ENCODE measurements at places on chromosomes 3 and 15.

GRCh38 chr15:94417501-94418293 lies 186.3 kb downstream of the MCTP2 start:
- no peaks in the 10 kb centered on the region for H3K36me3 ChIP-seq
- H3K27ac ChIP-seq: no peak overlapping the region
- no peak overlapping the region for H3K4me3 ChIP-seq
- H3K4me1 ChIP-seq: no peaks in the 10 kb centered on the region
- H3K27me3 ChIP-seq: no peaks in the 10 kb centered on the region

GRCh38 chr15:72117486-72118016 lies 399 bp downstream of the MYO9A start:
- H3K4me3 ChIP-seq: peak overlapping the region; percentile 77
- H3K4me1 ChIP-seq: peaks cover 26% of the 10 kb centered on the region
- DNase-seq: peak; percentile 82
- no peaks in the 10 kb centered on the region for H3K27me3 ChIP-seq
- no peaks in the 10 kb centered on the region for H3K36me3 ChIP-seq

- H3K4me1 ChIP-seq: no peaks in the 10 kb centered on the region
- H3K4me3 ChIP-seq: no peak overlapping the region
- H3K27ac ChIP-seq: no peak overlapping the region
- no peaks in the 10 kb centered on the region for H3K36me3 ChIP-seq
- no peaks in the 10 kb centered on the region for H3K27me3 ChIP-seq
Observed at GRCh38 chr15:96121086-96121920, 209.2 kb upstream of the NR2F2 start.

- no peaks in the 10 kb centered on the region for H3K27me3 ChIP-seq
- no peak overlapping the region for H3K4me3 ChIP-seq
- no peak overlapping the region for H3K27ac ChIP-seq
- DNase-seq: no peak
- H3K4me1 ChIP-seq: no peaks in the 10 kb centered on the region
Observed at GRCh38 chr3:129812589-129812988, 80.9 kb downstream of the TMCC1 start.

GRCh38 chr15:58571491-58571890 lies 139.7 kb downstream of the LIPC start:
- no peaks in the 10 kb centered on the region for H3K27me3 ChIP-seq
- H3K4me3 ChIP-seq: no peak overlapping the region
- H3K4me1 ChIP-seq: no peaks in the 10 kb centered on the region
- no peaks in the 10 kb centered on the region for H3K36me3 ChIP-seq
- DNase-seq: no peak

DNA sequence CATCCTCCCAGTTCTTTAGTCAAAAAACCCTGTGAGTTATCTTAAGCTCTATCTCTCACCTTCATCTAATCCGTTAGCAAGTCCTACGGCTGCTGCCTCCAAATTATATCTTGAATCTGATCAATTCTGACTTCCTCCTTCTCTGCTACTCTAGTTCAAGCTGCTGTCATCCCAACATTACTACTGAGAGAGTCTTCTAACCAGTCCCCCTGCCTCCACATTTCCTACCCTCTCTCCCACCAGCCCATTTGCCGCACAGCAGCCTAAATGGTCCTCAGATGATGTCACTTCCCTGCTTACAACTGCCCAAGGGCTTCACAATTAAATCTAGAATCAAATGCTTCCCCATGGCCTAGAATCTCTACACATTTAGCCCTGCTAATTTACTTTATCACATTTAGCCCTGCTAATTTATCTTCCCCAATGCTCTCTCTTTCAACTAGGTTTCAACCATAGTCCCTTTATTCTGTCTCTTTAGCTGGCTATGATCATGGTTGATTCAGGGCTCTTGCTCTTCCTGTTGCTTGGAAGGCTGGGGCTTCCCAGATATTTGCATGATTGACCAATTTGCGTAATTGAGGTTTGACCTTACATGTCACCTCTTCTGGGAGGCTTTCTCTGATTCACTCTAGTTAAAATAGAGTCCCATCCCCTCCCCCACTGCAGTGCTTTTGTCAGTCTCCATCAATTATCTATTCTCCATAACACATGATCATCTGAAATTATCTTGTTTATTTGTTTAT lies 11.0 kb upstream of the ARL14 start:
- no peaks in the 10 kb centered on the region for H3K36me3 ChIP-seq
- no peaks in the 10 kb centered on the region for H3K27me3 ChIP-seq
- peaks cover 29% of the 10 kb centered on the region for H3K4me1 ChIP-seq
- DNase-seq: peak; percentile 49

GRCh38 chr3:169744366-169745054 lies 20.4 kb downstream of the TERC start:
- H3K36me3 ChIP-seq: no peaks in the 10 kb centered on the region
- peaks cover 2% of the 10 kb centered on the region for H3K27me3 ChIP-seq
- no peaks in the 10 kb centered on the region for H3K4me1 ChIP-seq

DNA sequence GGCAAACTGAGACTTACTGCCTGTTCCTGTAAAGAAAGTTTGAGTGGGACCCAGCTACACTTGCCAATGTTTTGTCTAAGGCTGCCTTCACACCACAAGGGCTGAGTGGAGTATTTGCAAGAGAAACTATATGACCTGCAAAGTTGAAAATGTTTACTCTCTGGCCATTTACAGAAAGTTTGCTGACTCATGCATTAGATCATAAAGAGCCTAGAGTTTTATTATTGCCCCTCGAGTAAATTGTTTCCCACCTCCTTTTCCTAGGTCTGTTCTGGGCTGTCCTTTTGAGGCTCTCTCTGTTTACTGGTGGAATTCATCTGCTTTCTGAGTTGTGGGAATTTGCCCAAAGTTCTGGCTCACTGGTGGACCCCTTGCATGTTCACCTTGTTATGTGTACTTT lies 6.7 kb upstream of the PROK2 start:
- H3K27me3 ChIP-seq: peaks cover 11% of the 10 kb centered on the region
- H3K4me1 ChIP-seq: no peaks in the 10 kb centered on the region
- H3K36me3 ChIP-seq: no peaks in the 10 kb centered on the region
- H3K27ac ChIP-seq: no peak overlapping the region
- no peak overlapping the region for H3K4me3 ChIP-seq

DNA sequence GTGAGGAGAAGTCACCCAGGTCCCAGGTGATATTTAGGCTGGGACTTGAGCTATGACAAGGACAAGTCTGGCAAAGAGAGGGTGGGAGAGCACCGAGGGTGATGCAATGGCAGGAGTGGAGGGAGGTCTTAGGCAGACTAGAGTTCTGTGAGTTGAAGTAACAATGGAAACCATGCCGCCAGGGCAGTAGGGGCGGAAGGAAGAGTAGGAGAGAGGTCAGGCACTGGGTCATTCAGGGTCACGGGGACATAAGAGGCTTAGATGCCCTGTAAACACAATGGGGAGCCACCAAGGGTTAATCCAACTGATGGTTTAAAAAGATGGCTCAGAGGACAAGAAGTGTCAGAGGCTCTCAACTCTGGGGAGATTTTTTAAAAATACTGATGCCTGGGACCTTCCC lies 199.7 kb upstream of the LRTM1 start:
- no peak for DNase-seq
- no peaks in the 10 kb centered on the region for H3K36me3 ChIP-seq
- no peaks in the 10 kb centered on the region for H3K4me1 ChIP-seq
- no peak overlapping the region for H3K4me3 ChIP-seq
- no peak overlapping the region for H3K27ac ChIP-seq
- no peaks in the 10 kb centered on the region for H3K27me3 ChIP-seq

DNA sequence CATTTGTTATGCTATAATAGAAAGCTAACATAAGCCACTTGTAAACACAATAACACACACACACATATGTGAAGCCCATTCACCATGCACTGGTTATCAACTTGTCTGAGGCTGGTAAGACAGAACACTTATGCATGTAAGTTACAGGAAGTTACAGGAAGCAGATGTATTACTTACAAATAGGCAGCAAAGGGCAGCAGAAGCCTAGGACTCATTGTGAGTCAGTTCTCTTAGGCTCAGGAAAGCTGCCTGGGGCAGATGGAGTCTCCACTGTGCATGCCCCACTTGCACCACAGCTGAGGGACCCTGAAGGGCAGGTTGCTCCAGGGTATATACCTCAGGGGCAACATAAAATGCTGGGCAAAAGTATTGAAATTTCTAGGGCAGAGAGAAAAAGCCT lies 748.8 kb upstream of the CCDC54 start:
- no peaks in the 10 kb centered on the region for H3K27me3 ChIP-seq
- H3K4me1 ChIP-seq: no peaks in the 10 kb centered on the region
- H3K4me3 ChIP-seq: no peak overlapping the region
- DNase-seq: no peak
- no peak overlapping the region for H3K27ac ChIP-seq

GRCh38 chr3:43034200-43034599 lies 55.1 kb downstream of the GASK1A start:
- no peak overlapping the region for H3K4me3 ChIP-seq
- H3K27me3 ChIP-seq: no peaks in the 10 kb centered on the region
- no peak for DNase-seq
- no peaks in the 10 kb centered on the region for H3K36me3 ChIP-seq
- no peak overlapping the region for H3K27ac ChIP-seq
- no peaks in the 10 kb centered on the region for H3K4me1 ChIP-seq

GRCh38 chr3:81105789-81106488 lies 655.5 kb downstream of the GBE1 start:
- no peaks in the 10 kb centered on the region for H3K4me1 ChIP-seq
- H3K27me3 ChIP-seq: no peaks in the 10 kb centered on the region
- no peaks in the 10 kb centered on the region for H3K36me3 ChIP-seq
- H3K27ac ChIP-seq: no peak overlapping the region
- H3K4me3 ChIP-seq: no peak overlapping the region
- DNase-seq: no peak

- no peaks in the 10 kb centered on the region for H3K27me3 ChIP-seq
- DNase-seq: no peak
- H3K36me3 ChIP-seq: no peaks in the 10 kb centered on the region
- H3K4me3 ChIP-seq: no peak overlapping the region
Observed at GRCh38 chr15:93649691-93650235, 560.8 kb upstream of the RGMA start.

DNA sequence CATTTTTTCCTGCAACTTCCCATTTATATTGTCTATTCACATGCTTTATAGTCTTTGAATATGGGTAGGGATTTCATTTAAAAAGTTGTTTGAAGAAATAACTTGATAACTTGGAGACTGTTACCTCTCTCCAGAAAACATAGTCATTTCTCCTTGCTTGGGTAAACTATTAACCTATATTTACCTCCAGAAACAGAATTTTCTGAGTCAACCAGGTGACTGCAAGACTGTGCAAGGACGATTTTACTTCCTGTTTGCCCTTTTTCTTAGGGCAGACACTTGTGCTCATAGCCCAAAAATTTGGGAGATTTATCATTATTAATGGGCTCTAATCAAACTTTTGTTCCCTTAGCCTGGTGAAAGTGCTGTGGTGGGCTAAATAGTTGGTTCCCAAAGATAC lies 14.3 kb upstream of the MOBP start:
- H3K4me1 ChIP-seq: peaks cover 18% of the 10 kb centered on the region
- DNase-seq: no peak
- no peak overlapping the region for H3K4me3 ChIP-seq

DNA sequence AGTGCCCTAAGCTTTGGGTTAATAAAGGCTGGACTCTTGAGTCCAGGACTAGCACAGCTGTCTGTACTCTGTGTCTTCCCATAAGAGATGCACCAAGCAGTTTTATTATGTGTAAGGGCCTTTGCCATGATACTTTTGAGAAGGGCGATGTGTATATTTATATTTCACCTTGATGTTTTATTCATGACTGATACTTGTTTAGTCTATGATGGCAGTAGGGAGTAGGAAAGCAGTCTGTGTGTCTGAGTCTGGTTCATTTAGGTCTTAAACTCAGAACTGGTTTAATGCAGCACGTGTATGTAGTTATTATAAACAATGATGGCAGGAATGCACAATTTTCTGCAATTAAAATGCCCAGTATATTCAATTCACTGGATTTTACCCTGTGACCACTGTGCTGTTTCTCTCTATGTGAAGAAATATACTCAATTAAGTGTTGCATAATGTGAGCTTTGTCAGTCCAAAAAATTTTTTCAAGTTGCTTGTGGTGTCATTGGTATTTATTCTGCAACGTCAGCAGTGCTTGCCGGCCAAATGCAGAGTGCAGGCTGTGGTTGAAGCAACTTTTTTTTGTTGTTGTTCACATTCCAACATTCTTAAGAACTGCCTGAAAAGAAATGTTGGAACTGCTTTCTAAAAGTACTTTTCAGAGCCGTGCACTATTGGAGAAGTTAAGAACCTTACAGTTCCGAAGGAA lies 423.7 kb upstream of the SEMA6D start:
- peak overlapping the region; percentile 28 for H3K27ac ChIP-seq
- DNase-seq: peak; percentile 29
- no peak overlapping the region for H3K4me3 ChIP-seq
- H3K27me3 ChIP-seq: no peaks in the 10 kb centered on the region
- peaks cover 7% of the 10 kb centered on the region for H3K4me1 ChIP-seq

DNA sequence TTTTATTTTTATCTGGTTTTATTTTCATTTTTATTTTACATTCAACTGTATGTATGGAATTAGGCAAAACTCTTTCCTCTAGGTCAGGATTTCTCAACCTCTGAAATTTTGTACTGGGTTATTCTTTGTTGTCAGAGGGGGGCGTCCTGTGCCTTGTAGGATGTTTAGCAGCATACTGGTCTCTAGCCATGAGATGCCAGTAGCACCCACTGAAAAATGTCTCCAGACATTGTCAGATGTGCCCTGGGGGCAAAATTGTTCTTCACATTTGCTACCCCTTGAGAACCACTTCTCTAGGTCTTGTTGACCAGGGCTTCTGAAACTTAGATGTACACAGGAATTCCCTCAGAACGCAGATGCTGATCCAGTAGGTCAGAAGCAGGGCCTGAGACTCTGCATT lies 5.4 kb downstream of the CHRNA5 start:
- H3K4me3 ChIP-seq: no peak overlapping the region
- no peaks in the 10 kb centered on the region for H3K4me1 ChIP-seq
- H3K27me3 ChIP-seq: peaks cover 15% of the 10 kb centered on the region
- H3K36me3 ChIP-seq: no peaks in the 10 kb centered on the region
- no peak overlapping the region for H3K27ac ChIP-seq
- DNase-seq: no peak

- H3K4me1 ChIP-seq: no peaks in the 10 kb centered on the region
- H3K4me3 ChIP-seq: no peak overlapping the region
- H3K36me3 ChIP-seq: no peaks in the 10 kb centered on the region
- H3K27ac ChIP-seq: no peak overlapping the region
- DNase-seq: no peak
- H3K27me3 ChIP-seq: no peaks in the 10 kb centered on the region
Observed at GRCh38 chr15:93707751-93708150, 523.6 kb upstream of the MCTP2 start.

GRCh38 chr3:81770710-81771109 lies 9.3 kb upstream of the GBE1 start:
- no peaks in the 10 kb centered on the region for H3K4me1 ChIP-seq
- no peak for DNase-seq
- H3K4me3 ChIP-seq: no peak overlapping the region
- no peak overlapping the region for H3K27ac ChIP-seq
- H3K36me3 ChIP-seq: no peaks in the 10 kb centered on the region

GRCh38 chr3:56616478-56617006 lies 59.6 kb downstream of the CCDC66 start:
- no peaks in the 10 kb centered on the region for H3K27me3 ChIP-seq
- no peak overlapping the region for H3K4me3 ChIP-seq
- no peaks in the 10 kb centered on the region for H3K36me3 ChIP-seq
- no peak overlapping the region for H3K27ac ChIP-seq
- no peaks in the 10 kb centered on the region for H3K4me1 ChIP-seq
- no peak for DNase-seq

GRCh38 chr3:134807189-134807588 lies 12.1 kb downstream of the EPHB1 start:
- no peak overlapping the region for H3K4me3 ChIP-seq
- H3K4me1 ChIP-seq: no peaks in the 10 kb centered on the region
- H3K27me3 ChIP-seq: no peaks in the 10 kb centered on the region

- no peak overlapping the region for H3K4me3 ChIP-seq
- peaks cover 25% of the 10 kb centered on the region for H3K27me3 ChIP-seq
- no peaks in the 10 kb centered on the region for H3K4me1 ChIP-seq
- no peaks in the 10 kb centered on the region for H3K36me3 ChIP-seq
- no peak overlapping the region for H3K27ac ChIP-seq
Observed at GRCh38 chr15:59918994-59919951, 84.8 kb upstream of the FOXB1 start.
